Putamen (tissue), 1 donor: ENCODE measurements at places on chromosomes 3 and 15.

DNA sequence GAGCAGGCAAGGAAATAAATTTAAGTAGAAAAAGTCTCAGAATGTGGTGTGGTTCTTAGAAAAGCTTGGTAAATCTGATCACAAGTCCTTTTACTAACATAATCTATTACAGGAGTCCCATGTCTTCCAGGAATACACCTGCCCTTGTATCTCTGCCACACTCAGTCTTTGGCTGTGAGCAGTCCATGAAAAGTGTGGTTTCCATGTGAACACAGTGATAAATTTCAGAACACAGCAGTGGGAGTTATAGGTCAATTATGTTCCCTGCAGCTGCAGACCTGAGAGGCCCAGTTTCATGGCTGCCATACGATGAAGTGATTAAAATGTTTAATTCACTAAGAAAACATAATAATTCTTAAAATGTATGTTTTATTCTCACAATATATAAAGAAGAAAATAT lies 366.9 kb upstream of the STAC start:
- no peak for DNase-seq

DNA sequence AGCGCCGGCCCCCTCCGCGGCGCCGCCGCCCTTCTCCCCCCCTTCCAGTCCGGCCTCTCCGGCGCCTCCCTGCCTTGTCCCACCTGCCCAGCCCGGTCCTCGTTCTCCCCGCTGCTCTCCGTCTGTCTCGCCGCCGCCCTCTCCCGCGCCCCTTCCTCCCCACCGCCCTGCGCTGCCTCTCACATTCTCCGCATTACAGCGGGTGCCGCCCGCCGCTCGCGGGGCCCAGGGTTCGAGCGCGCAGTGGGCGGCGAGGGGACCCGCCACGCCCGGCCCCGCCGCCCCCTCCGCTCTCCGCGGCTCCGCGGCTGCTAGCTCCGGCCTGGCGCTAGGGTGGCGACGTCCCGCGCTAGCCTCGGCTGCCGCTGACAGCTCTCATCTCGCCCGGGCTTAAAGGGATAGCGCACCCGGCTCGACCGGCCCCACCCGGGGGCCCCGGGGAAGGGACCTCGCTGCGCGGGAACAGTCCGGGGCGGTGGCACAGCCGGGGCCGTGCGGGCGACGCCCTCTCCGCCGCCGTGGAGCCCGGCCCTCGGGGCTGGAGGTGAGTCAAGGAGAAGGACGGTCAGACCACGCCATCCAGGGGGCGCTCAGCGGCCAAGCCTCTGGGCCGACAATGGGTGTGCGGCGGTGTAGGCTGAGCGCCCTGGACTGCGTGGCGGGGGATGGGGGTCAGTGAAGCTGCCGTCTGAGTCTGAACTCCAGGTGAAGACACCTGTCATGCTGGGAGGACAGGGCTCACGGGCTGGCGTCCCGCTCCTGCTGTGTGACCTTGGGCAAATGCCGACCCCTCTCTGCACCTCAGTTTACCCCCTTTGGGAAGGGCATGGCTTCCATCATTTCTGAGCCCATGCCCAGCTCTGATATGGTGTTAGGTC lies 187.4 kb upstream of the LINGO1 start:
- DNase-seq = no peak

- no peak for DNase-seq
Measured at GRCh38 chr3:173690542-173691180, 293.1 kb downstream of the NLGN1 start.

DNA sequence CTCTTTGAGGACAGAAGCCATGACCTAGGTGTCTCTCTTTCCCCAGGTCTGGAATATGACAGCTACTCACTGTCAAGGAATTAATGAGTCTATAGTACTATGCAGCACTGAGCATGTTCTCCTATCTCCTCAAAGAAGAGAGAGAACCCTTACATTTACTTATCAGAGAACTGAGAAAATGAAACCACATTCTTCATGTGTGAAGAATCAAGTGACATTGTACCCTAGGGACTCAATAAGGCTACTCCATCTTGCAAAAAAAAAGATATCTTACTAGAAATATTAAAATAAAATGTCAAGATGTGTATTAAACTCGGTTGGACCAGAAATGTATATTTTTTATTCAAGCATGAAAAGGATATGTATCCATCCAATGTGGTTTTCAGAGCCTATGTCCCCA lies 133.2 kb upstream of the COL8A1 start:
- DNase-seq = no peak

- DNase-seq = peak; percentile 23
Measured at GRCh38 chr15:62896969-62897486, 145.5 kb upstream of the TPM1 start.

DNA sequence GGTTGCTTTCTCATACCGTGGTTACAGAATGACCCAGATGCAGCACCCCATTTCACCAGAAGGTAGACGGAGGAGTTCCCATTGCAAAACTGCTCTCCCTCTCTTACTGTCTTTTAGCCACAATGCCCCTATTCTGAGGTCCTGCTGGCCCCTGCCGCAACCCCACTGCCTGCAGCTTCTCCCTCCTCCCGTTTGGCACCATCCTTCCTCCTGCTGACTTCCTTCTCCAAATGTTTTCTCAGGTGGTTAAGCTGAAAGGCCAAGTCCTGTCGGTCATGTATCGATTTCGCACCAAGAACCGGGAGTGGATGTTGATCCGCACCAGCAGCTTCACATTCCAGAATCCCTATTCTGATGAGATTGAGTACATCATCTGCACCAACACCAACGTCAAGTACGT lies 132.3 kb upstream of the ABHD17C start:
- no peak for DNase-seq

DNA sequence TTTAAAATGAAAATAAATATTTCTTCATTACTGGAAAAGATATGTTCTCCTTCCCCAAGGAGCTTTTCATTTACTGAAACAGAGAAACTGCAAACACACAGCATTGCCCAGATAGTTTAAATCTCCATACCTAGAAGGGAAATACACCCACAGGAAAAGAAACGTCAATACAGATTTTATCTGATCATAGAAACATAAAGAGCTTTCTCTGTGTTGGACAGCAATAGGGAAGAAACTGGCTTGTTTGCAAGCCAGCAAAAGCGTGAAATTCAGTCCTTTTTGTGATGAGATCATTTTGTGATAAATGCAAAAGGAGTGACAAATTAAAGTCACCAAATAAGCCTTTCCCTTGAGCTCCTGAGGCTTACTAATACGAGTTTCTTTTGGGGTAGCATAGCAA lies 398.0 kb downstream of the TIGIT start:
- DNase-seq = no peak

- DNase-seq = no peak
Measured at GRCh38 chr3:4323246-4324027, 20.3 kb downstream of the SETMAR start.

GRCh38 chr3:186923241-186923640 lies 7.1 kb upstream of the ST6GAL1 start:
- DNase-seq = no peak

DNA sequence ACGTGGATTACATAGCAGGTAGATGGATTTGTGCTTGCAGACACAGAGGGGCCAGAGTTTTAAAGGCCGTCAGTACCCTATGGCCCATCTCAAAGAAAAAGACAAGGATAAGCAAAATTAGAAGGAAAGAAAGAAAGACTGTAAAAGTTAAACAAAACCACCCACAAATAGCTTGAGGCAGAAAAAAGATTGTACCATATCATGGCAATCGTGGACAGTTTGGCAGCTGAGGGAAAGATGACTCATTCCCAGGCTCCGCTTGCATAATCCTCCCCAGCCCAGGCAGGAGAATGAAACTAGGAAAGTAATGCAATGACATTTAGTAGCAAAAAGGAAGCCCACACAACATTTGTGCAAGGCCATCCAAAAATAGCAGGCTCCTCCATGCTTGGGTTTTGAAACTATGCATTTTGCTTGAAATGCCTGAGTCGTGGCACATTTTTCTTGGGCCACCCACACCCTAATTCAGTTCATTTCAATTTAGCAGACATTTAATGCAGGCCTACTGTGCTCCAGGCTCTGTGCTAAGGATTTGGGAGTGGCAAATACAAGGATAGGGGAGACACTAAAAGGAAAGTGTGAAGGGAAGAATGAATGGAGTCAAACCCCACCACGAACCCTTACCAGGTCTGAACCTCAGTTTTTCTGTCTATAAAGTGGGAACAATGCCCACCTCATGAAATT lies 40.9 kb upstream of the SMAD3 start:
- DNase-seq = peak; percentile 87

- no peak for DNase-seq
Measured at GRCh38 chr3:126965526-126966080, 17.3 kb upstream of the PLXNA1 start.
